ENCODE measurements at places on chromosomes 1 and 21.

GRCh38 chr1:26089125-26089524 lies 21.7 kb upstream of the TRIM63 start:
- DNase-seq: no peak

DNA sequence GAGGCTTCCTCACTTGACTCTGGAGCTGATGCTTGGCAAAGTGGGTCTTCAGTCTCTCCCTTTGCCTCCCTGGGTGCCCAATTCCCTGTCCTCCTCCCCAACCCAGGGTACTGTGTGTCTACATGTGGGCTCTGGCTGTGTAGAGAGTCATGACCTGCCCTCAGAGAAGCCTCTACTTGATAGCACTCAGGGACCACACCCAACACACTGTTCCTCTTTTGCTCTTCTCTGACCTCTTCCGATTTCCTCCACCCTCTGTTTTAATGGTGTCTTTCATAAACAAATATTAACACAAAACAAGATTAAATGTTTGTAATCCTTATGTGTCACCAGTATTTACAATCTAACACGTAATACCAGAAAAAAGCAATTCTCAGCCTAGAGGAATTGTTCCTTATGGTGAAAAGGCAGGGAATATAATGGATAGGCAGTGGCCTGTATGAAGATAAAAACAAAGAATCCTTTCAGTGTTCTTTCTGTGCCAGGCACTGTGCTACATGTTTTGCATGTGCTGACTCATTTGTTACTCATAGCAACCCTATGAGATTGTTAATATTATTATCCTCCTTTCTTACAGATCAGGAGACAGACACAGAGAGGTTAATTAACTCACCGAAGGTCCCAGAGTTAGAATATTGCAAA lies 58.2 kb downstream of the HSD3B1 start:
- DNase-seq: no peak

GRCh38 chr1:229385853-229386456 lies 43.1 kb upstream of the CCSAP start:
- no peak for DNase-seq

DNA sequence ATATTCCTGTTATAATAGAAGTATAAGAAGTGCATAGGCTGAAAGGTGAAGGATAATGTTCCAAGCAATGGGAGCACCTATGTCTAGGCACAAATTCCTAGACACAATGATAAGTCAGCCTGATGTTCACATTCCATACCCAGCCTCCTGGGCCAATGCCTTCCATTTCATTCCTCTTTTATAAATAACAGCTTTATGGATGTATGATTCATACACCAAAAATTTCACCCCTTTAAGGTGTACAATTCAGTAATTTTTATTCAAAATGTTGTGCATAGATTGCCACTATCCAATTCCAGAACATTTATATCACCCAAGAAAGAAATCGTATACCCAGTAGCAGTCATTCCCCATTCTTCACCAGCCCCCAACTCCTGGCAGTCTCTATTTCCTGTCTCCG lies 118.8 kb downstream of the BRINP2 start:
- DNase-seq: no peak

GRCh38 chr1:174131032-174131638 lies 28.2 kb upstream of the RABGAP1L start:
- no peak for DNase-seq

GRCh38 chr1:168498956-168499687 lies 44.7 kb downstream of the XCL2 start:
- no peak for DNase-seq

DNA sequence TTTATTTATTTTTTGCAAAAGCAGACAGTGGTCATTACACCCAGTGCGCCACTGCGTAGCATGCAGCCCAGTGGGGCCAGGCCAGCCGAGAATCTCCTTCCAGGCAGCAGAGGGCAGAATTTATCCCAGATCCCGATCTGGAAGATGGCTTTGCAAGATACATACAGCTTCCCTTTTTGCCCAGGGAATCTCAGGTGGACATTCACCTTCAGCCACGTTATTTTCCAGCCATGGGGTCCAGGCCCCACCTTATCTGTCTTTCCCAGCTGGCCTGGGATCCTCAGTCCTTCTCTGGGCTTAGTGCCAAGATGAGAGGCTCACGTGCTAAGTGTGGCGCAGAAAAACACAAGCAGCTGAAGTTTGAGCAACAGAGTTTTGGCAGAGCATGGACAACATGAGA lies 123.6 kb downstream of the AJAP1 start:
- DNase-seq: no peak

DNA sequence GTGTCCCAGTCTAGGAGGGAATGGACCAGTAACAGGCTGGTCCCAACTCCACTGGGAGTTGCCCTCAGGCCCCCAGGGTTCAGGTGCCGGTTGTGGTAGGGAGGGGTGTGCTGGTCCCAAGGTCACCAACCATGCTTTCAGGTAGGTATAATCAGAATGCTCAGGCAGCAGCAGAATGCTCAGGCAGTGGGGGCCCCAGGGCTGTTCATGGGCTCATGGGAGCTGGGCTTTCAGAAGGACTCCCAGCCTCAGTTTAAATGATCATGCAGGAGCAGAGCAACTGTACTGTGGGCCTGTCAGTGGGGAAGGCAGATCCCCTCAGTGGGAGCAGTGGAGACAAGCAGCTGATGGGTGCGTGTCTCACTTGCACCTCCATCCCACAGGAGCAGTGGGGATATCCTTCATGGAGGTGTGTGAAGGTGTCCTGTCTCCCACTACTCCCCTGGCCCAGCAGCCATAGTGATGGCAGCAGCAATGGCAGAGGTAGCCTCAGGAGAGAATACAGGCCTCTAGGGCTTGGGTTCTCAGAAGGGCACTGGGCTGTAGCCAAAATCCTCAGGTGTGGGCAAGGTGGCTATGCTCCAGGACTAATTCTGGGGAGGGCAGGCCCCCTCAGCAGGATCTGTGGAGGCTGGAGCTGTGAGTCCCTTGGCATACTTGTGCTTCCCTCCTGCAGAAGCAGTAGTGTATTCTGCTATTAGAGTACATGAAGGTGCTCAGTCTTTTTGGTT lies 917.3 kb upstream of the B3GALT2 start:
- no peak for DNase-seq

DNA sequence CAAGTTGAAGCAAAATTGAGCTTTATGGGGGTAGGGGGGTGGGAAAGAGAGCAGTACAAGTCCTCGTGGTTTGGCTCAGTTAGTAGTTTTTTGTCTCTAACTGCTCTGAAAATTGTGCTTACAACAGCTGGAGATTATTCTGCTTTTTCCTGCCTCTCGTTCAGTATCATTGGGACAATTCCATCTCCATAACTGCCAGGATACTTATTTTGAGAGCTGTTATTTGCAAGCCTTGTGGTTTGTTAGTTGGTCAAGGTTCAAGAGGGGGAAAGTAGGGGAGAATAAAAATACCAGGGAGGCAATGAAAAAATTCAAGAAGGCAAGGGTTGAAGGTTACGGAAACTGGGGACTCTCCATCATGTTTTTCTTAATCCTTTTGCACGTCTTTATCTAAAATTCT lies 811.8 kb upstream of the ADGRL2 start:
- DNase-seq: no peak

DNA sequence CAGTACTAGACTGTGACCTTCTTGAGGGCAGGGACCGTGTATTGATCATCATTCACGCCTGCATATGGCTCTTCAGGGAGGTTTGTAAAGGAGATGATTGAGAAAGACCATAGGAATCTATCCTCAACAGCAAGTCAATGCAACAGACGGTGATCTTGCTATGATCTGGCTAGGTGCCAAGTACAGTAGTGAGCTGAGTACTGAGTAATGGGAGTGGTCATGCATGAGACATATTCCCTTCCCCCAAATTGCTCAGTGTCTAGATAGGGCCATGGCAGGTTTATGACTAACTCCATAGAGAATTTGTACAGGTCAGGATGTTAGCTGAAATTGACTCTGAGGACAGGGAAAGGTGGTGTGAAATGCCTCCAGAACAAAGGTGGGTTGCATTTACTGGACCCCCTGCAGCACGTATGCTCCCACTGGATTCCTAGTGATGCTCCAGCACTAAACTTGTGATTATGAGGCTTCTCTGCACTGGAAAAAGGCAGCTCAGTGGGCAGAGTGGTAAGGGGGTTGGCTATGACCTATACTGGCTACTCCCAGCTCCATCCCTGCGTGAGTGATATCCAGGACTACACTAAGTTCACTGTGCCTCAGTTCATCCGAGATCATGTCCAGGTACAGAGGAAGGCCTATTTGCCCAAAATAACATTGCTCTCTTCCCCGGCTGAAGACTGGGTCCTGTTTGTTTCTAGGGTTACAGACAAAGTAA lies 37.2 kb downstream of the KCNJ6 start:
- peak; percentile 95 for DNase-seq

DNA sequence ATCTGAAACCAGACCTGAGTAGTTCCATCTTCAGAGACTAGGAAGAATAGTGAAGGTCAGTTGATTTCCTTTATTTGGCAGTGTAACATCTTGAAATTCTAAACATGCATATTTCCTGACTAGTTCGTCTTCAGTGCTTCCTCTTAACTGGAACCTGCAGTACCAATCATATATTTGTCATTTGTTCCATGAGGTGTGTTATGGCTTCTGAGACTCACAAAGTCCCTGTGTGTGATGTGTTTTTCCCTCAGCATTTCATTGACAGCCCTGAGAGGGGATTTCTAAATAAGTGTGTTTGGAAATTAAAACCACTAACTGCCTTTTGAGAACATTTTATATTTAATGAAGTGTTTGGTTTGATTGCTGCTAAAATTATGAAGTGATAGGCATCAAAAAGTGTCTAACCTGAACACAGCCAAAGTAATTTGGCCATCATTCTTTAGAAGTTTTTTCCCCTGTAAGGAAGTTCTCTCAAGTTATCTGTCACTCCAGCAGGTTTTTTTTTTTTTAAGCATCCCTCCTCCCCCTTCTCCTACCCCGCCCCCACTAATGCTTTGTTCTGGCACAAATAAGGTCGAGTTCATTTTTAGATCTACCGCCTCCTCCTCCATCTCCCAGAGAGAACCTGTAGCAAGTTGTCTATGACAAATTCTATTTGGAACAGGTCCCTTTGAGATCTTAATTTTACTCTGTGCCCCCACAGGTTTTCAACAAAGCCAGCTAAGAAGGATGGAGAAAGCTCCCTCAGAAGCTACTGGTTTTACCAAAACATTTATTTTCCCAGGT lies 61.4 kb downstream of the TMEM200B start:
- no peak for DNase-seq

- DNase-seq: no peak
These were observed 138.7 kb downstream of the LRRC40 start for GRCh38 chr1:70066711-70067110.

GRCh38 chr1:108208724-108209446 lies 8.7 kb upstream of the SLC25A24 start:
- no peak for DNase-seq

- no peak for DNase-seq
These were observed 24.8 kb upstream of the EYA3 start for GRCh38 chr1:28113242-28113572.

DNA sequence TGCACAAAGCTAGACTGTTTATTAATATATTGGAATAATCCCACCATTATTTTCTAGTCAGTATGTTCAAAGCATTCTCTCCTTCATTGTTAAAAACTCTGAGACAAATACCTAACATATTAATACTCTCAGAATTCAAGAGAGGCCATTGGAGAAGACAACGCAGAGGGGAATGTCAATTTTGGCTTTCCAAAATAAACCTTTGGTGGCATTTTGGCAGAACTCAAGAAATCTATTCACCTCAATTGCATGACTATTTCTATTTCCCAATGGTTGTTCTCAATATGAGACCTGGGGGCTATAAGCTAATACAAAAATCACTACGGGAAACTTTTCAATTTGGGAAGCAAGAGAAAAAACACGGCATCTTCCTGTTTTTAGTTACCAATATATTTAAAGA lies 58.5 kb downstream of the RUSC1 start:
- no peak for DNase-seq

DNA sequence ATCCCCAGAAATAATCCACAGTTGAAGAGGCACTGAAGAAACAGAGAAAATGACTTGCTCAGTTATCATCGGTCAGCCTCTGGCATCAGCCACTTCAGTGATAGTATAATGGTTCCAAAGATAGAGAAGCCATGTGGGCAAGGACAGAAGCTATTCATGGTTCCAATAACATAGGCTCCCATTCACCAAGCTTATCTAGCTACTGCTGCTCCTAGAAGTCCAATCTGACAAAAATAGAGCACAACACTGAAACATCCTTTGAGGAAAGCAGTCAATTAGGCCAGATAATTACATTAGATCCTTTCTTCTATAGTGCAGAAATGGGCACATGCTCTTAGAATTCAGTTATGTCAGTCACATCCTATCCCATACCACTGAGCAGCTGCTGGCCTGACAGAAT lies 33.5 kb upstream of the CRB1 start:
- no peak for DNase-seq

- peak; percentile 61 for DNase-seq
These were observed 55.9 kb upstream of the ATP5PO start for GRCh38 chr21:33971492-33972013.

DNA sequence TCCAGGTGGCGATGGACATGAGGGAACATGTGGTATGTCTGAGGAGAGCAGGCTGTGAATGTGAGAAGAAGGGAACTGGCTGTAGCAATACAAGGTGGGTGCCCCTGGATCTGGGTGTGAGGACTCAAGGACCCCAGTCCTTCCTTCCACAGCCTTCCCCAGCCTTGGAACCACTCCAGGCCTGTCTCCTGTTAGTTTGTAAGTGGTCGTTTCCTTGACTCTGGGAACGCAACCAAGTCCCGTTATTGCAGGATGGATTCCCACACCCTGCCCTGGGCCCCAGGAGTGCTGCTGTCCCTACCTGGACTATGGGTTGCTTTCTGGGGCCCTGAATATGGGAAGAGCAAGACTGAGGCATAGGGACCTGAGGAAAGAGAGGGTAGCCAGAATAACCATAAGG lies 47.2 kb upstream of the VANGL1 start:
- no peak for DNase-seq

DNA sequence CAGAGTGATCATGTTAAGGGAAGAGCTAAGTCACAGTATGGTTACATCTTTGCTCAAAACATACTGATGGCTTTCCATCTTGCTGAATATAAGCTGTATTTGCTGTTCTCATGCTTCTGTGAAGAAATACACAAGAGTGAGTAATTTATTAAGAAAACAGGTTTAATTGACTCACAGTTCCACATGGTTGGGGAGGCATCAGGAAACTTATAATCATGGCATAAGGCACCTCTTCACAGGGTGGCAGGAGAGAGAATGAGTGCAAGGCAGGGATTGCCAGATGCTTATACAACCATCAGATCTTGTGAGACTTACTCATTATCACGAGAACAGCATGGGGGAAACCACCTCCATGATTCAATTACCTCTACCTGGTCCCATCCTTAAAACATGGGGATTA lies 24.4 kb upstream of the RGS5 start:
- no peak for DNase-seq

- peak; percentile 43 for DNase-seq
These were observed 8.6 kb downstream of the TMED5 start for GRCh38 chr1:93171549-93172034.

All from choroid plexus epithelial cell (primary cell).